T1000 (cell line): ENCODE measurements at places on chromosomes 7 and 10.
A peak's percentile ranks its signal among the peaks of the same experiment; 100 is the strongest.

GRCh38 chr10:106183041-106183440 is 981.5 kb downstream of the SORCS1 start:
- no peak for DNase-seq

- no peak for DNase-seq
Measured at GRCh38 chr10:12819071-12819470, 182.4 kb downstream of the CCDC3 start.

- no peak for DNase-seq
Measured at GRCh38 chr7:24854866-24855265, 97.6 kb upstream of the GSDME start.

DNA sequence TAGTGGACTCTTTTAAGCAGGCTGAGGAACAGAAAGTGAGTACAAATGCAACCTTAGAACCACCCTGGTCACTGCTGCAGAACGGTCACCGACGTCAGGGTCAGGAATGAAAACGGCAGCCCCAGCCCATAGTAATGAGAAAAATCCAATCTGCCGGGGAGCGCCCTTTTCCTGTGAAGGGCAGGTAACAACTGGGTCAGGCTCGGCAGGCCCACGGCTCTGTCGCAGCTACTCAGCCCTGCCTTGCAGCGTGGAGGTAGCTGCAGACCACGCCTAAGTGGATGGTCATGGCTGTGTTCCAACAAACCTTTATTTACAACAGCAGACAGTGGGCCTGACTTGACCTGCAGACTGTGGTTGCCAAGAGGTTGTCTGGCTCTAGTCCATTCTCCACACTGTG is 563.2 kb downstream of the DNAJB6 start:
- no peak for DNase-seq

DNA sequence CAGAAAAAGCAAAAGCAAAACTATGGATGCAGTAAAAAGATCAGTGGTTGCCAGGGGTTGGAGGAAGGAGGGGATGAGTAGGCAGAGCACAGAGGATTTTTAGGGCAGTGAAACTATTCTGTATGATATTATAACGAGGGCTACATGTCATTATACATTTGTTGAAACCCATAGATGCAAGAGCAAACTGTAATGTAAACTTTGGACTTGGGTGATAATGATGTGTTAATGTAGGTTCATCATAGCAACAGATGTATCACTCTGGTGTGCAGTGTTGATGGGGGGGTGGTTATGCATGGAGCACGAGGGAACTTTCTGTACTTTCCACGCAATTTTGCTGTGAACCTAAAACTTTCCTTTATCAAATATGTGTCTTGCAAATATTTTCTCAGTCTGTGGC is 23.2 kb downstream of the SLK start:
- no peak for DNase-seq

DNA sequence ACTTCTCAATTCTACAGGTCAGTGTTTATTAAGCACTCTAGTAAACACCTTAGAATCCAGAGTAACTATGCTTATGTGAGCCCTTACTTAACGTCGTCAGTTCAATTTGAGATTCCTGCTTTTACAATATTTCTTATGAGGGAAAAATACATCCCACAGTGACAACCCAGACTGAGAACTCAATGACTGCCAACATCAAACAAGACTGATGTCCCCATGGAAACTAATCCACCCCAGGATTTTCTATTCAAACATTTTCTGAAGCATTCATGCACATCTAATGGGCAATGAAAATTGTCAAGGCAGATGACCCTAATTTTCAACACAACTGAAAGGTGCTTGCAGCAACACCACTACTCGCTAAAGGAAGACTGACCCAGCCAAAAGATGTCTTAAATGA is 67.0 kb downstream of the ATE1 start:
- no peak for DNase-seq

DNA sequence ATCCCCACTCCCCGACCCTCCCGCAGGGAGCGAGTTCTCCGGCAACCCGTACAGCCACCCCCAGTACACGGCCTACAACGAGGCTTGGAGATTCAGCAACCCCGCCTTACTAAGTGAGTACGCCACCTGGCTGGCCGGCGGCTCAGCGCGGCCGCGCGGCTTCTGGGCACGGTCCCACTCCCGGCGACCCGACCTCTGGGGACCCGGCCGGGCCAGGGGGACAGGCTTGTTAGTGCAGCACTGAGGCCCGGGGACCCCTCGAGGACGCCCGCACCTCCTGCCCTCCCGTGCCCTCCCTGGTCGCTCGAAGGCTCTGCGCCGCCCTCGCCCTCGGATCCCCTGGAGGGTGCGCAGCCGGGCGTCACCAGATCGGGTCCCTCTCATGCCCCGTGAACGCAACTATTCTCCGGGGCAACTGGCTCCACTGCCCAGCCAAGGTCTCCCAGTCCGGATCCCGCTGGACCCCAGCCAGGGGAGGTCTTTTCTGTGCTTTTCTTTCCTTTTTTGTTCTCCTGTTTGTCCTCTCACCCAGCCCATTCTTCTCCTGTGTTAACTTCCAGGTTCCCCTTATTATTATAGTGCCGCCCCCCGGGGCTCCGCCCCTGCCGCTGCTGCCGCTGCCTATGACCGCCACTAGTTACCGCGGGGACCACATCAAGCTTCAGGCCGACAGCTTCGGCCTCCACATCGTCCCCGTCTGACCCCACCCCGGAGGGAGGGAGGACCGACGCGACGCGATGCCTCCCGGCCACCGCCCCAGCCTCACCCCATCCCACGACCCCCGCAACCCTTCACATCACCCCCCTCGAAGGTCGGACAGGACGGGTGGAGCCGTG is 81.8 kb downstream of the PAX2 start:
- DNase-seq, result no peak

GRCh38 chr10:10644008-10644646 is 373.5 kb upstream of the CELF2 start:
- DNase-seq, result no peak

GRCh38 chr7:117169907-117170306 is 153.0 kb downstream of the WNT2 start:
- DNase-seq, result peak; percentile 7
